ENCODE measurements at places on chromosomes 5 and 9. TPM values are rescaled to one million over a fixed set of nuclear protein-coding genes. Genes with fewer than 3 reads are reported as not detected.

The GABRA6 gene
- not detected for total RNA-seq

The CD72 gene
- total RNA-seq, result 3.3 TPM

The WWC1 gene
- total RNA-seq, result 50.3 TPM

The EQTN gene
- total RNA-seq, result 1.4 TPM

The HTR4 gene
- total RNA-seq, result 0.35 TPM

The BHMT2 gene
- 31.5 TPM for total RNA-seq

The SHLD3 gene
- total RNA-seq, result 3.6 TPM

The TMEM215 gene
- 0.88 TPM for total RNA-seq

The MLLT3 gene
- total RNA-seq, result 24.8 TPM

The ZNF454 gene
- 6.9 TPM for total RNA-seq

The CARD9 gene
- total RNA-seq, result 5.7 TPM

The ANKRD34B gene
- total RNA-seq, result 0.18 TPM

The ANKRD31 gene
- 0.41 TPM for total RNA-seq

The CDC25C gene
- total RNA-seq, result 5.1 TPM

The ALDOB gene
- total RNA-seq, result 168 TPM

The GNAQ gene
- total RNA-seq, result 39.0 TPM

The DOCK8 gene
- 26.6 TPM for total RNA-seq

The TMC1 gene
- total RNA-seq, result 0.41 TPM
